Hematopoietic multipotent progenitor cell (in vitro differentiated cells): ENCODE measurements at places on chromosomes 11 and 22. TPM values are rescaled to one million over a fixed set of nuclear protein-coding genes. Genes with fewer than 3 reads are reported as not detected.

The C11orf87 gene
- total RNA-seq, result under 0.01 TPM

The SUSD2 gene
- total RNA-seq, result 0.81 TPM

The GPHA2 gene
- total RNA-seq, result not detected

The INS gene
- total RNA-seq, result not detected

The MOGAT2 gene
- total RNA-seq, result under 0.01 TPM

The IL10RA gene
- total RNA-seq, result 11.8 TPM

The MMP12 gene
- not detected for total RNA-seq

The OR51B4 gene
- total RNA-seq, result 0.54 TPM

The C11orf16 gene
- total RNA-seq, result not detected

The DRICH1 gene
- 0.54 TPM for total RNA-seq

The FEN1 gene
- 31.5 TPM for total RNA-seq

The OR51B5 gene
- 0.81 TPM for total RNA-seq

The DDIAS gene
- 4.0 TPM for total RNA-seq

The OR8D1 gene
- not detected for total RNA-seq

The OR5P2 gene
- not detected for total RNA-seq

The ANO1 gene
- not detected for total RNA-seq

The TMEM41B gene
- total RNA-seq, result 12.9 TPM

The MS4A6E gene
- total RNA-seq, result not detected

The PATE2 gene
- total RNA-seq, result not detected

The MMP13 gene
- total RNA-seq, result not detected

The CARNS1 gene
- total RNA-seq, result 3.0 TPM

The TEAD1 gene
- total RNA-seq, result under 0.01 TPM

The INSC gene
- not detected for total RNA-seq

The TRIM51 gene
- not detected for total RNA-seq

The SEC14L3 gene
- not detected for total RNA-seq

The TIGD3 gene
- 4.8 TPM for total RNA-seq

The UPK3A gene
- not detected for total RNA-seq

The APOL1 gene
- total RNA-seq, result 15.6 TPM
